ENCODE measurements at places on chromosomes 4 and X.

DNA sequence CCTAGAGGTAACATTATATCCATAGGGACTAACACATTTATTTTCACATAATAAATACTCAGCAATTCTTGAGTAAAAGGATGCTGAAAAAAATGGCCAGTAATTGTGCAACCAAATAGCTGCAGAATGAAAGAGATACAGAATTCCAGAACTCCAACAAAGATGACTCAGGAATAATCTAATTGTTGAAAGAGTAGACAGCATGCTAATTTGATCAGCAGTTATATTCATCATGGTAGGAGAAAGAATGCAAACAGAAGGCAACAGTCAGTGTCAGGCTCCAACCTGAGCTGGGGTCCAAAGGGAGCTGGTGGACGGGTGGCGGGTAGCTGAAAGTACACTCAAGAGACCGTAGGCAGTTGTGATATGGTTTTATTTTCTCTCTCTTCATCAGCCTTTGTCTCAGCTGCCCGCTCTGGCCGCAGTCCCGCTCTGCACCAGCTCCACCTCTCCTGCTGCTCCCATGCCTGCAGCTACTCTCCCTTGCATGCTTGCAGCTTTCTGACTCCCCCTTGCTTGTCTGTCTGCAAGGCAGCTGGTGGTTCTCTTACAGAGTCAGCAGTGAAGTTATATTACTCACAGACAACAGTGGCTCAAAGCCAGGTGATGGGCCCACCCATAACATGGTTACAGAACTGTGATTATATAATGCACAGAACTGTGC is 1150.1 kb downstream of the STIM2 start:
- DNase-seq: peak; percentile 74

DNA sequence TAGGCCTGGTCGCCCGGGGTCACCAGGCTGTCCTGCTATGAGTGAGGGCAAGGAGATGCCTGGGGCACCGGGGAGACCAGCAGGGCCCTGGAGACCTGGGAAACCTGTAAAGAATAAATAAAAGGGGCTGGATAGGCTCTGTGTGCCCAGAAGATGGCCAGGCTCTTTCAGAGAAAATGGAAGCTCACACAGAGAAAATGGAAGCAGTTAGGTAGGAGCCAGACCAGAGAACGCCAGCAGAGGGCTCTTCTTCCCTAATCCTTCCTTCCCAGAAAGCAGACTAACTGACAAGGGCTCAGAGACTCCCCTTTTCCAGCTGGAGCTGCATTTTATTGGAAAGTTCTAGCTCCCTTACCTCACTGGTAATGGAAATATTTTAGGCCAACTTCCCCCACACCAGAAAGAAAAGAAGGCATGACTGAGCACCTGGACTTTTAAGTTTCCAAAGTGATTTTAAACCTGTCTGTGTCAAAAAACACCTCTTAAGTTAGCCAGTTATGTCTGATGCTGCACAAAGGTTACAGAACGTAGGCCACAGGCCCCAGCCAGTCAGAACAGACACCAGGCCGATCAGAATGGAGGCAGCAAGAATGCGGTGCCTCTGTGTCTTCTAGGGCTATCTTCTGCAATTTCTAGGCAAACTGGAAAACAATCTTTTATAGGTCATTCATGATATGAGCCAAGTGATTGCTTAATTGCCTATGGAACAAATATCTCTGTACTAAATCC is 74.0 kb downstream of the ATG4A start:
- DNase-seq: peak; percentile 54

- peak; percentile 40 for DNase-seq
These were observed 39.9 kb downstream of the APBB2 start for GRCh38 chr4:41174444-41174843.

DNA sequence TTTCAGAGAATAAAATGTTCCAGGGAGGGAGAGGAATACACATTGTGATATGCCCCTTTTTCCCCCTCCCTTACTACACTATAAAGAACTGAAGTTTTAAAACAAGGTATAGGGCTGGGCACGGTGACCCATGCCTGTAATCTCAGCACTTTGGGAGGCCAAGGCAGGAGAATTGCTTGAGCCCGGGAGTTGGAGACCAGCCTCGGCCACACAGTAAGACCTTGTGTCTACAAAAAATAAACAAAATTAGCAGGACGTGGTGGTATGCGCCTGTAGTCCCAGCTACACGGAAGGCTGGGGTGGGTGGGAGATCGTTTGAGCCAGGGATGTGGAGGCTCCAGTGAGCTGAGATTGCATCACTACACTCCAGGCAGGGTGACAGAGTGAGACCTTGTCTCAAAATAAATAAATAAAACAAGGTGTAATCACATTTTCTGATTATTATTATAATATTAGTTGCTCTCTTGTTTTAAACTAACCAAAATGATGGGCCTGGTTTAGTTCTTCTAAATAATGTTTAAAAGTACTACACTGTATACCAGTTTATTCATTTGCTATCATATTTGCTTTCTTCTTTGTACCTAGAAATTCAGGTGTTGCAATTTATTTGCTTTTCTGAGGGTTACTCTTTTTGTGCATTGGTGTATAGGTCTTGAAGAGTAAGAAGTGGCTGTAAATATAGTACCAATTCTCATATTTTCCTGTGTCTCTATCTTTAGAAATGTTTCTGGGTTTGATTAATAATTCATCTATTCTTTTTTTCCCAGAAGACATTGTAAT is 8.8 kb downstream of the TBC1D8B start:
- DNase-seq: no peak

- peak; percentile 39 for DNase-seq
These were observed 100.2 kb upstream of the TMEM164 start for GRCh38 chrX:109902665-109903064.

GRCh38 chr4:99483636-99484035 is 27.2 kb upstream of the C4orf17 start:
- DNase-seq: no peak

- no peak for DNase-seq
These were observed 337.3 kb downstream of the CENPC start for GRCh38 chr4:67207941-67208441.

DNA sequence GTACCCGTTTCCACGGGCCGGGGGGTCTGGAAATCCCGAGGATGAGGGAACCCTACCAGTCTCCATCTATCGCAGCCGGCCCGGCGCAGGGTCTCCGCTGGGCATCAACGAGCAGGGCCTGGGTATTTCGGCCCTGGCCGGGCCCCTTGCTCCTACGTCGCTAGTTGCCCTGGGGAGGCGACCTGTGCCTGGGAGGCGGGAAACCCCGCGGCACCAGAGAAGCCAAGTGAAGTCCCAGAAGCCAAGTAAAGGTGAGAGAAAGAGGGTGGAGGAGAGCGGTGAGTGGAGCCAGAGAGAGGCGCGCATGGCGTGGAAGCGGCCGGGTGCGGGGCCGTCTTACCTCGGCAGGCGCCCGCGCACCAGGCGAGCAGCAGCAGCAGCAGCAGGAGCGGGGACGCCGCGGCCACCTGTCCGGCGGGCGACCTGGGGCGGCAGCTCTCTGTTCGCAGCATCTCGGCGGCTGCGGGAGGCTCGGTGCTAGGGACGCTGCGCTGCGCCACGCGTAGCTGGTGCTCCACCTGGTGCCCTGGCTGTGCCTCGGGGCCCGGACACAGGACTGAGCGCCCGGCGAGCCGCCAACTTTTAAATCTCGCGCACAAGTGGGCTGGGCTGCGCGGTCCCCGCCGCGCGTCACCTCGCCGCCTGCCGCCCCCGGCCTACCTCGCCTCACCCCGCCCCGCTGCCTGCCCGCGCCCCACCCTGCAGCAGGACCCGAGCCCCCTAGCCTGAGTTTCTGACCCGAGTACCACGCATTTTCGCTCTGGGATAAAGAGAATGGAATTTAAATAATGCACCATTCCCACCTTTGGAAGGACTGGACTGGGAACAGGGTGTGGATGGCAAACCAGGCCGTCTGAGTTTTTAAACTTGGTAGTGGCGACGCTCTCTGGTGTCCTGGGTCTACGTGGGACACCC is at the start of gene NMU:
NMU (minus strand) TSS at position 558 of the 915 bp plus-strand sequence; CDS start at position 452, 106 bp downstream.
- DNase-seq: peak; percentile 3

DNA sequence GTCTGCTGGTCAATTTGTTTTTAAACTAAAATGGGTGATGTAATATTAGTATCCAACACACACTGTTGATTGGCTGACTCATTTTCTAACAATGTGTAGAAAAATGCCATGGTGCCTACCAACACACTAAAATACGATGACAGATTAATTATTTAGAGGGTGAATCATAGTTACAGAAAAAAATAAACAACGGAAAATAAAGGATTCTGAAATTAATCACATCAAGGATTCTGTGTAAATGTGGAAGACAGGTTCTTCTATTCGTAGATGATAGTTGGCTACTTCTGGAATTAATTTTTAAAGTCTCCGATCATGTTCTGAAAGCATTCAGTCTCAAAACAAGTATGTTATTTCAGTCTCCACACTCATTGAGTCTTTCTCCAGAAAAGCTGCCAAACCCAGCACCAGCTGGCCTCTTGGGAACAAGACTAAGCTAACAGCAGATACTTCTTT is 8.2 kb upstream of the IQCM start:
- peak; percentile 84 for DNase-seq

GRCh38 chr4:53321151-53321983 is 44.5 kb downstream of the SCFD2 start:
- DNase-seq: peak; percentile 93

DNA sequence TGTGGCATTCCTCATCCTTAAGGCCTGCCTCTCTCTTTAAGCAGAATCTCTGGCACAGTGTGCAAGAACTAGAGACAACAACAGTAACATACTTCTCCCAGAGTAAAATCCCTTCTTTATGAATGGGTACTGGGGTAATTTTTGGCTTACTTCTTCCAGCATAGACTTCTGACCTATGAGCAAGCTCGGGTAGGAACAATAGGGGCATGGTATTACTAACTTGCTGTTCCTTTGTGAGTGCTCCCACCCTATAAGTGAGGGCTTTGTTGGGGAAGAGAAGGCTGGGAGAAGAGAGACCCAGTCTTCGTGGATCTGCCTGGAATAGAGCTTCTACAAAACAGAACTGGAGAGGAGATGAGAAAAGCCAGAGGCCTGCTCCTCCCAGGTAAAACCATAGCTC is 30.2 kb downstream of the CLDN2 start:
- DNase-seq: no peak

DNA sequence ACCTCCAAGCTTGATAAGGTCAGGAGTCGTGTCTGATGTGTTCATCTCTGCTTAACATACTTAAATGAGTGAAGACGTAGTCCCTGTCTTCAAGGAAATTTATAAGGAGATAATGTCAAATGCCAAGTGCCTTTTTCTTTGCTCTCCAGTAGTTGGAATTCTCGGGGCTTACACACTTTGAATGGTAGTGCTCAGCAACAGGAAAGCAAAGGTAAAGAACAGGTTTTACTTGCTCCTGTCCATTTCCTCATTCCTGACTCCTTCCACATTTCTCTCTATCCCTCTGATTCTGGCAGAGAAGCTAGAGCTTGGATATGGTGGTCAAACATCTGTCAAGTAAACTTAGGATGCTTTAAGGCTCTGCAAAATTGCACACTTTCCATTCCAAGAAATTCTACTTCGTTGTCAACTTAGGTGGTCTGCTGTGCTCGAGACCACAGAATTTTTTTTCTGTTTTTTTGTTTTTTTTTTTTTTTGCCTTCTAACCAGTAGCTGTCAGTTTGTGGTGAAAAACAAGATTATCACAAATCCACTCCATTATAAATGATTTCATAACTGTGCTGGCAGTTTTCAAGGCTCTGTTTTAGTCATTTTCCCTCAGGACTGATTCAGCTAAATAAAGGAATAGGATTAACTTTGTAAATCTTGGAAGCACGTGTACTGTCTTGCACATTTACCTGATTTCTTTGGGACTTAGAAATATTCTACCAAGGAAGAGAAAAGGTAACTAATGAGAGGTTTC is 180.8 kb upstream of the ANXA3 start:
- peak; percentile 54 for DNase-seq

- DNase-seq: no peak
These were observed 255.5 kb upstream of the GATB start for GRCh38 chr4:152016303-152016620.

DNA sequence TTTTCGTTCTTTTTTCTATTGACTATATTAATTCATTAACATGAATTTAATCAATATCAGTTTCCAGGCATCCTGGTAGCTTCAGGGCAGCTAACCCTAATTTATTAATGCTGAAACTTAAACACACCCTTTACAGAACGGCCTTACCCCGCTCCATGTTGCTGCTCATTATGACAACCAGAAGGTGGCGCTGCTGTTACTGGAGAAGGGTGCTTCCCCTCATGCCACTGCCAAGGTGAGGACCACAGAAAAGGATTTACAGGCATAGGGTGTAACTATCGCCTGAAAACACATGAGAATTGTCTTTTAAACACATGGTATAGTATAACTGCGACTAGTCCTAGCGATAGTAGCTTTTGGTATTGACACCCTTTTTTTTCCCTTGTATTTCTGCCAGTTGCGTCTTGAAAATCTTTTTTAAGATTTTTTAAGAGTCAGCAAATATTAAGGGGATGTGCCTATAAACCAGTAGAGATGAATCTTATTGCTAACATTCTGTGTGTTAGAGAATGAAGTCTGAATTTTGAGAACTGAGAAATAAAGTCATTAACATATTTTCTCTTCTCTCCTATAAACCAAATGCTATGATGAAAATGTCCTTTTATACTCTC is 229.0 kb downstream of the ANK2 start:
- DNase-seq: peak; percentile 82

DNA sequence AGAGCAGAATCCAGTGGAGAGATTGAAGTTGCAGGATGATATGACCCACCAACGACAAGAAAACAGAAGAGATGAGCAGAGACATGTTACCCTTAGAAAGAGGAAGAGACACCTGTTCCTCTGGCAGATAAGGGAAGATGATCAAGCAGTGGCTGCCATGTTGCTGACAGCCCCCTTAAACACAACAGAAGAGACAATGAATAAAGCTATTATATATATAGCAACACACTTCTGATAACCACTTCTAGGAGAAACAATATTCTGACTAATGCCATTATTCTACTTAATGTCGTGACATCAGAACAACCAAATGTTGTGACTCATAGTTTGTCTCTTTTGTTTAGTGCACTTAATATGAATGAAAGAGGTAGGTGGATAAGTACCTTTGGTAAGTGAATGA is 44.9 kb downstream of the SH3RF1 start:
- no peak for DNase-seq

GRCh38 chrX:106588801-106589200 is 23.0 kb upstream of the RADX start:
- DNase-seq: no peak

DNA sequence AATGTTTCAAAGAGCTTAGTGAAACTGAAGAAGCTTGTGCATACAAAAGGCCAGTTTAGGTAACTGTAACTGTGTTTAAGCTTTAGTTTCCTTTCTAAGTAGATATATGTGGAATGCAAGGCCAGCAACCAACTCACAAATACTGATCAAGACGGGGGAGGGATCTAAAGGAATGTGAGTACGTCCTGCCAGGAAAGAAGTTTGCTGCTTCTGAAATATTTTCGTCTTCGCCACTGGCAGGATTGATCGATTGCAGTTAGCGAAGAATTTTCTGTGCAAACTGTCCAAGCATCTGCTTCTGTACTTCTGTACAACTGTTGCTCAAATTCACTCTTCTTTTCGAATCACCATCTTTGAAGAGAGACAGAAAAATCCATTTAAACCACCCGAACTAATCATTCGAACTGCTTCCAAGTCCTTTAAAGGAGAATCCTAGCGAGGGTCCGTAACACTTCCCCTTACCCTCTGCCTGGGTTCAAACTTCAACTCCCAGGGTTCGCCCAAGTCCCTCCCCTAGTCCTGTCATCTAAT is 373 bp upstream of the INTS6L start:
- peak; percentile 83 for DNase-seq

All from fibroblast of upper back skin (primary cell).